ENCODE measurements at places on chromosomes 16 and 17. TPM values are rescaled to one million over a fixed set of nuclear protein-coding genes. Genes with fewer than 3 reads are reported as not detected.
A peak's percentile ranks its signal among the peaks of the same experiment; 100 is the strongest.

DNA sequence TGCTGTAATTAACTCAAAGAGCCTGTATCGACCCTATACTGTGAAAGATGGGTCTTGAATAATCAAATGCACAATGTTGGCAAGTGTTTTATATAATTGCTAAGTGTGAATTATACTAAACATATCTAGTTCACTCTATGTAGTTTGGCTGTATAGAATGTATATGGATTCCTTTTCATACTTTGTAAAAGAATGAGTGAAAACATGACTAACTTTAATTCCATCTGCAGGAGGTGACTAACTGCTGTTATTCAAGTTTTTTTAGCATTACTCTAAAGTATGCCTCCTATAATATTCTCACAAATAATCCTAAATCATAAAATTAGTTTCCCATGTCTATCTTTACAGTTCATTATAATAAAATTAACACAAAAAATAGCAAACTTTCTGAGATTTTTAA, 394.0 kb upstream of the MON1B start:
- DNase-seq: no peak

DNA sequence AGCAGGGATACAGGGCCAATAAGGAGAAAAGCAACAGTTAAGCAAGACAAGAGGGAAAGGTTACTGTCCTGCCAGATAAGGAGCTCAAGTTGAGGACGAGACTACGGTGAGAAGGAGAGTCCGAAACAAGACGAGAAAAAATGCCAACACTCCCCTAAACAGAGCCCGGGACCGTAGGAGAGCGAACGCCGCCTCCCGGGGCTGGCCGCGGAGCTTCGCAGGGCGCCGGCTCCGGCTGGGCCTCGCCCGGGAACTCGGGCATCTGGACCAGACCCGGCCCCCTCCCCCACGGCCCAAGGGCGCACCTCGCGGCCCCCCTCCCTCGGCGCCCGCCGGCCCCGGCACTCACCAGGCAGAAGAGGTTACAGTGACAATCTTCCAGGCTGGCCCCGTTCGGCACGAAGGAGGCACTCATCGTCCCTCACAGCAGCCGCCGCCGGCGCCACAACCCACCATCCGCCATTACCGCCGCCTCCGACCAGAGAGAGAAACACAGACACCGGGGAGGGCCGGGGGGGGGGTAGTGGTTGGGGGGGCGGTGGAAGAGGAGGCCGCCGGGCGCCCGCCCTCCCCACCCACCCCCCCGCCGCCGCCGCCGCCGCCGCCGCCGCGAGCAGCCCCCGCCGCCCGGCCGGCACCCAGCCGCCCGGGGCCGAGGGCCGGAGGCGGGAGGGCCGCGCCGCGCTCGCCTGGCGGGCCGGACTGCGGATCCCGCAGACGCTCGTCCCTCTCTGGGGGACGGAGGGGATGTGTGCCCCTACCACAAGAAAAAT, at the start of gene MED13:
Gene MED13, minus strand, starts transcription at position 488 of the 773 bp plus-strand sequence. Its CDS starts 73 bp downstream, at position 415.
- peak; percentile 76 for DNase-seq

- no peak for DNase-seq
Measured at GRCh38 chr16:16062023-16062937, 112.9 kb downstream of the ABCC1 start.

- DNase-seq: peak; percentile 82
Measured at GRCh38 chr17:77429969-77430752, 289.4 kb downstream of the SEC14L1 start.

GRCh38 chr16:4111748-4112696, 4.2 kb downstream of the ADCY9 start:
- no peak for DNase-seq

Gene CACNG1
- not detected for total RNA-seq

- DNase-seq: no peak
Measured at GRCh38 chr17:44820631-44821212, 9.4 kb downstream of the GJC1 start.

GRCh38 chr17:73770115-73770848, 126.0 kb upstream of the SDK2 start:
- no peak for DNase-seq

- DNase-seq: no peak
Measured at GRCh38 chr17:44084131-44084538, 13.6 kb downstream of the G6PC3 start.

DNA sequence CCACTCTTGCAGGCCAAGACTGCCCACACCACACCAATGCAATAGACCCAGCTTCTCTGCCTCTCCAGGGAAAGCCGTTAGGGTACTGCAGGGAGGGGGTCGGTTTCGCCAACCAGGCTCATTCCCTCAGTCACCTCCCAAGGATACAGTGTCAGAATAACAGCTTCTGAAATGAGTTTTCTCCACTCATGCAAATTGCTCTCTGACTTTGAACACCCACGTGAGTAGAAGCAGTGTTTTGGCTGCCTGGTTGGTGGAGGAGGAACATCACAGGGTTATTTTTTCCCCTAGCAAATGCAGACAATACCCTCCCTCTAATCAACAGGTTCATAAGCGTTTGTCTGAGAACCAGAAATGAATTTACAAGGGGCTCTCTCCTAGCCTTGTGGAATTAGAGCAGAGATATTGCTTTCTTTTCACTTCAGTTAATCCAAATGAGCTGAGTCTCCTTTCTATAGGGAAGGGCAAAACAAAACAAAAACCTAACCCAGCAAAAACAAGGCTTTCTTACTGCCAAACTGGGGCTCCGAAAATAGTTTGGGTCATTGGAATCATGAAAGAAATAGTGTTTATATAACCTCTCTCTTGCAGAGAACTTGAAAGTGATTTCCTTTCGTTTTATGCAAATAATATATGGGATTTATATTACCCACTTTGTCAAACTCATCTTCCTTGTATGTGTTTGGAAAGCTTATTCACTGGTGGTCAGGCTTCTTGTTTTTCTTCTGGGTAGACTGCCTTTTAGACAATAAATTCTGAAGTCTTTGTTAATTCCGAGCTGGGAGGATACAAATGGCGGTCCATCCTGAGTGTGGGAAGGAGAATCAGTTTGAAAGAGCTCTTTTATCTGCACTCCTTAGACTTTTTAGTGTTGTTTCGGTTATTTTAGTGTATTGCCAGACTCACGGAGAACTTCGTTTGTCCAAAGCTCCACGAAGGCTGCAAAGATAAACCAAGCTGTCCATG, 229.9 kb downstream of the MSI2 start:
- DNase-seq: no peak

GRCh38 chr16:1926271-1926670, 8.1 kb upstream of the HS3ST6 start:
- no peak for DNase-seq

DNA sequence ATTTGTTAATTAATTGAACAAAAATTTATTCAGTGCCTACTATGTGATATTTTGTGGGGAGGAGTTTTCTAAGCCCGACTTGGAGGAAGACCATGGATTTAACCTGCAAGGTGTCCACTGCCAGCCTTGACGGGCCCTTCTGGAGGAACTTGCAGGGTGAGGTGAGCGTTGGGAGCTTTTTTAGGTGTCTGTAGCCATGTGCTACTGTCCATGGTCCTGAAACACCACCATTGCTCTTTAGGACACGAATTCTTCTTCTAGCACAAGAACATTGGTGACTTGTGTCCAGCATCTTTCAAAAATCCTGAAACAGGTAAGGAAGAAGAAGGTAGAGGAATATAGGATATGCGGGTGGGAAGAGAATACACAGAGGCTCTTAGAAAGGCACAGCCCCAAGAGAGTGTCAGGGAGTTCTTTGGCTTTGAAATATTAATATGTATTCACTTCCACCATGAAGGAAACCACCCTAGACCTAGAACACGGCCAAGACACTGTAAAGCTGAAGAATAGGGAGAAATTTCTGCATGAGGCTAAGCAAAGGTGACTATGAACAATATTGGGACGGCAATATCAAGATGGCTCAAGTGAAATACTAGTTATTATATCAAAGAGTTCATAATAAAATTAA, 27.9 kb upstream of the OR4D1 start:
- DNase-seq: peak; percentile 55

Gene SEC14L5
- not detected for total RNA-seq

DNA sequence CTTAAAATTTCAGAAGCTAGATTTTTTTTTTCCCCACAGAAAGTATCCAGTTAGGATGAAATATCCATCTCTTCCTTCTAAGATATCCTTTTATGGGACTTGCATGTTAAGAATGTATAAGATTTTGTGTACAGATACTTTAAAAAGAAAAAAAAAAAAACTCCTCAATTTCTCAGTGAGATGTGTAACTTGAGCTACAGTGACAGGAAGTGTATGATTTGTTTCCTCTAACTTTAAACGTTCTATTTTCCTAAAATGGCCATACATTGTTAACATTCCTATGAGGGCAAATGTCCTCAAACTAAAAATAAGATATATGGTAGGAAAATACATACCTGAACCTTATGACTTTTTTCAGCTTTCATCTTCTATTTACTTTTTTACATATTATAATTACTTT, 8.9 kb downstream of the FBXO47 start:
- DNase-seq: no peak

Gene SPIRE2
- 2.7 TPM for total RNA-seq

- DNase-seq: peak; percentile 26
Measured at GRCh38 chr17:32495359-32496231, 8.8 kb downstream of the CDK5R1 start.

Gene SMPD3
- total RNA-seq: 1.2 TPM

Gene KRT32
- total RNA-seq: not detected

GRCh38 chr17:67993998-67994361, 2.3 kb downstream of the C17orf58 start:
- no peak for DNase-seq

DNA sequence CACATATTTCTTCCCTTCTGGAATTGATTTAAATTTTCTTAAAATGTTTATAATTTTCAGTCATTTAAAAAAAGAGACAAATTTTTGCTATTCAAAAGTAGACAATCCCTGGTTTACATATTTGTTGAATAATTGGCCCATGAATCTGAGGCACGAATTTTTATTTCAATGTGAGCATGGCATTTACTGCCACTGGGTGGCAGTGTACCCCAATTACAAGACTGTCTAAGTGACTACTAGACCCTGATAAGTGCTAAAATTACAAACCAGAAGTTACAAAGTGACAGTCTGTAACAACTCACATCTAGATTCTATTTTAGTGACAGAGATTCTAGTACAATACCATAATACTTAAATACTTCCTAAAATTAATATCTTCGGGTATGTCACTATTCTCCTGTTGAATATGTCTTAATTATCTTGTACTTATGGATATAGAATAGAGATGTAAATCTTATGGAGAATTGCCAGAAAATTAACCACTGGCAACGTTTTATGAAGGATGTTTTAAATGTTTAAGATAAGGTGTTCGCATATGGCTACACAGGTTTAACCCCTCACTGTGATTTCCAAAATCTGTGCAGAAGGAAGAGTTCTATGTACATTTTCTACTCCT, 235.8 kb downstream of the MAP2K4 start:
- peak; percentile 37 for DNase-seq

Gene MARF1
- total RNA-seq: 366 TPM

DNA sequence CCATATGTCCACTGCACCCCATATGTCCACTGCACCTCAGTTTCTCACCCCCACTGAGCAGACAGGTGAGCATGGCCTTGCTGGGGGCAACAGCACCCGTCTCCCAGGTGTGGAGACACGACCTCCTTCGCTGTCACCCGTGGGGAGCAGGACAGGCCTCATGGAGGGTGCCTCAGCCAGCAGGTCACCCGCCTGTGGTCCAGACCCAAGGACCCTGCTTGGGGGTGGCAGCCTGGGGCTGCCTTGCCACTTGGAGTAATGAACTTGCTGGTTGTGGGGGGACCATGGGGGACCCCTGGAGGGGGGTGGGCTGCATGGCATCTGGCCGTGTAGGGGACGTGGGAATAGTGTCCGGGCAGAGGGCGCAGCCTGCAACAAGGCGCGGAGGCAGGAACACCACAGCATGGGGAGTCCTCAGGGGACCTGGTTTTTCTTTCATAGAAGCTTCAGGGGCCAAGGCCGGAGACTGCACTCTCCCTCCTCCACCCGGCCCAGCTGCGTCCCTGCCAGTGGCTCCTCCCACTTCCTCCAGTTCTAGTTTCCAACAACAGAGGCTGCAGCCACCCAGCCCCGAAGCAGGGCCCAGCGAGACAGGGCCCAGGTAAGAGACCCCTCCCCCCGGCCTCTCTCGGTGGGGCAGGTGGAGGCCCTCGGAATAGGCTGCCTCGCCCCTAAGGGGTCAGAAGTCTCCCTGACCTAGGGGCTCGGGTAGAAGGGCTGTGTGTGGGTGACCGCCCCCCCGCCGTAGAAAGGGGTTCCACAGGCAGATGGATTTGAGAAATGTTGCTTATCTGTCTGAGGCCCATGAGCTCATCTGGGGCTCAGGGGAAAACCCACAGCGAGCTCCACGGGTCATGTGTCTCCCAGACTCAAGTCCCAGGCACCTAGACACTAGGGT, at the start of gene NHLRC4:
Gene NHLRC4, plus strand, starts transcription at position 531 of the 898 bp plus-strand sequence. CDS start 1,043 bp downstream, outside the sequence.
- peak; percentile 72 for DNase-seq

GRCh38 chr16:84514874-84515835, 10.7 kb upstream of the MEAK7 start:
- peak; percentile 84 for DNase-seq

DNA sequence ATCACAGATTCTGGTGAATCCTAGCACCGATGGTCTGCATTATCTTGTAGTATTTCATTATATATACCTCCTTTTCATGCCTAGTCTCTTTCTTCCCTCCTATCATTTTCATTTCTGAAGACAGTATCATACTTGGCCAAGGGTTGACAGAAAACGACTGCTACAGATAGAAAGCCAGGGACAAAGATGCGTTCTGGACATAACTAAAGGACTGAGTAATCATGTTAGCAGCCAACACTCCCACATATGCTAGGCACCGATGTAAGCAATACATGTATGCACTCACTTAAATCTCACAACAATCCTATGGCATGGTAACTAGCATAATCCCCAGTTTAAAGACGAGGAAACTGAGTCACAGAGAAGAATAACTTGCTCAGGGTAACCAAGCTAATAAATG, 22.9 kb downstream of the RDM1 start:
- DNase-seq: no peak

Gene CNEP1R1
- total RNA-seq: 36.9 TPM

DNA sequence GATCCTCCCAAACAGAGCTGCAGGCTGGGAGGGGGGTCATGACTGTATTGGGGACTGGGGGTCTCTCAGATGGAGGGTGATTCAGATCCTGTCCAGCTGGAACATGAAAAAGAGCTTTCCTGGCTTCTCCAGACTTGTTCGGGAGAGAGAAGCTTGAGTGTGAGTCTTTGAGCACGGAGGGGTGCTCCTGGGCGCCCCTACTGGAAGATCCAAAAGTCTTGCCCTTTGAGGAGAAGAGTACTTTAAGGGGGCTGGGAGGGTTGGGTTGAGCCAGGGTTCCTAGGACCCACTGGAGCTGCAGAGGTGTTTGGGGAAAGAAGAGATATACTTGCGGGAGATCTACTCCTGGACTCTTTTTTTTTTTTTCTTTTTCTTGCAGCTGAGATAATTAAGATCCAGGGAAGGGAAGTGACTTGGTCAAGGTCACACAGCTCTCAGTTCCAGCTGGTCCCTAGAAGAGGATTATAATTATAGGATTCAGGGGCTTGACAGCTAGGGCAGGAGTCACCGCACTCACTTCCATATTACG, 8.4 kb downstream of the RARA start:
- peak; percentile 60 for DNase-seq

- DNase-seq: no peak
Measured at GRCh38 chr17:12590417-12590816, 75.3 kb upstream of the MYOCD start.
